Central memory CD8-positive, alpha-beta T cell (primary cell): ENCODE measurements at places on chromosomes 2 and 18.

GRCh38 chr2:152573168-152573567 lies 144.1 kb downstream of the PRPF40A start:
- no peak for DNase-seq
- peaks cover 7% of the 10 kb centered on the region for H3K27me3 ChIP-seq
- no peak overlapping the region for H3K4me3 ChIP-seq
- H3K27ac ChIP-seq, result no peak overlapping the region

DNA sequence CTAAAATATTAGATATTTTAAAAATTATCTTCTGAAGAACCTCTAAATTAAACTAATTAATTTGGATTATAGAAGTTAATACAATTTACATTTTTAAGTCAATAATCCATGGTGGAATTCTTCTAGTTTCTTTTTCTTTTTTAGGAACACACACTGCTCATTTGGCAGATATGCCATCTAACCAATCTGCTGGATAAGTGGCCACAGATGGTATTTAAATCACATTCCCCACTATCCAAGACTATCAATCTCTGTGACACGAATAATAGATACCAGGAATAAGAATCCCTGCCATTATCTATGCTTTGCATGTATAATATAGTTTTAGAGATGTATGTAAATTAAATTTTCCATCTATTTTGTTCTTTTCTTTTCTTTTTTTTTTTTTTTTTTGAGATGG lies 58.5 kb downstream of the CABYR start:
- H3K27me3 ChIP-seq, result peaks cover 5% of the 10 kb centered on the region
- H3K4me3 ChIP-seq, result no peak overlapping the region
- no peaks in the 10 kb centered on the region for H3K4me1 ChIP-seq
- no peak for DNase-seq
- H3K27ac ChIP-seq, result no peak overlapping the region

GRCh38 chr2:151976945-151977353 lies 121.9 kb downstream of the CACNB4 start:
- peaks cover 74% of the 10 kb centered on the region for H3K27me3 ChIP-seq
- no peaks in the 10 kb centered on the region for H3K4me1 ChIP-seq
- no peaks in the 10 kb centered on the region for H3K36me3 ChIP-seq
- no peak for DNase-seq
- no peak overlapping the region for H3K4me3 ChIP-seq

DNA sequence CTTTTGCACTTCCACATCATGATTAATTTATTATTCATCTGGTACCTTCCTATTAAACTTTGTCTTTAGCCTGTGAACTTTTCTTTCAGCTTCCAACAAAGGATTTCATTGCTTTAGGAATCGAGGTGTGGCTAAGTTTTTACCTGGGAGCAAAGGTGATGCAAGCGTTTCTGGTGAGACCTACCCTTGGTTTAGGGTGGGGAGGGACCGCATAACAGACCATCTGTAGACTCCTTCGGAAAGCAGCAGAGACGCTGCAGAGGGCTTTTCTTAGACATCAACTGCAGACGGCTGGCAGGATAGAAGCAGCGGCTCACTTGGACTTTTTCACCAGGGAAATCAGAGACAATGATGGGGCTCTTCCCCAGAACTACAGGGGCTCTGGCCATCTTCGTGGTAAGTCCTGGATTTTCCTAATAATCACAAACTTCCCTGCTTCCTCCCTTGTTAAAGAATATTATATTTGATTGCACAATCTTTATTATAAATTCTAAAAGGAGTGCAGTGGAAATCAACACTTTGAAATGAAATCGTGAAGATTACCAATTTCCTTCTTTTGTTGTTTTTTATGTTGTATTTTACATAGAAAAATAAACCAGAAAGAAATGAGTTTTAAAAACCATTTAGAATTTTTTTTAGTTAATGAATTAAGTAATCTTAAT lies at the start of gene DSG3:
Gene DSG3, plus strand, starts transcription at position 212 of the 662 bp plus-strand sequence. Its CDS starts 137 bp downstream, at position 349.
- H3K4me1 ChIP-seq, result no peaks in the 10 kb centered on the region
- peaks cover 3% of the 10 kb centered on the region for H3K36me3 ChIP-seq
- H3K27me3 ChIP-seq, result no peaks in the 10 kb centered on the region
- no peak within 1 kb of the TSS for H3K4me3 ChIP-seq
- no peak for DNase-seq

GRCh38 chr2:143604566-143604959 lies 475.3 kb downstream of the ARHGAP15 start:
- no peaks in the 10 kb centered on the region for H3K27me3 ChIP-seq
- no peak for DNase-seq
- H3K4me1 ChIP-seq, result peaks cover 24% of the 10 kb centered on the region
- H3K27ac ChIP-seq, result no peak overlapping the region
- peaks cover 18% of the 10 kb centered on the region for H3K36me3 ChIP-seq

- H3K27ac ChIP-seq, result no peak overlapping the region
- H3K36me3 ChIP-seq, result peaks cover 2% of the 10 kb centered on the region
- peaks cover 10% of the 10 kb centered on the region for H3K4me1 ChIP-seq
These were observed 155.3 kb downstream of the PRKCE start for GRCh38 chr2:45806563-45807358.
